ENCODE measurements at places on chromosomes 13 and 19.

- no peak for DNase-seq
Measured at GRCh38 chr13:21020581-21020980, 40.8 kb downstream of the LATS2 start.

DNA sequence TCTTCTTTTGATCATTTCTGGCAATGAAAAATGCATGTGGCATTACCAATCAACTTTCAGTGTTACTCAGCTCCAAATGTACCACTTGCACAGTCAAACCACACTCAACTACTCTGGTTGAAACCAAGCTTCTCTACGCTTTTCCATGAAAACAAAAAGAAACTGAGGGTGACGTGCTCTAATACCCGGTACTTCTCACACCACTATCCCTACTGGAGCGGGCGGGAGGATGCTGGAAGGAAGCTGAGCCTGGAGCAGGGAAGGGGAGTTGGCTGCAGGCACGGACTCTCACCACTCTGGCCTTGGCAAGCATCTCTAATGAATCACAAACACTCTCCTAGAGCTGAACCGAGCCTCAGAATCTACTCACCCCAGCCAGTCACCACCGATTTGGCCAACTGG lies 48.2 kb downstream of the STK24 start:
- no peak for DNase-seq

- no peak for DNase-seq
Measured at GRCh38 chr13:37539170-37539569, 59.4 kb downstream of the POSTN start.

GRCh38 chr19:6156033-6156432 lies 20.6 kb downstream of the ACSBG2 start:
- DNase-seq: no peak

DNA sequence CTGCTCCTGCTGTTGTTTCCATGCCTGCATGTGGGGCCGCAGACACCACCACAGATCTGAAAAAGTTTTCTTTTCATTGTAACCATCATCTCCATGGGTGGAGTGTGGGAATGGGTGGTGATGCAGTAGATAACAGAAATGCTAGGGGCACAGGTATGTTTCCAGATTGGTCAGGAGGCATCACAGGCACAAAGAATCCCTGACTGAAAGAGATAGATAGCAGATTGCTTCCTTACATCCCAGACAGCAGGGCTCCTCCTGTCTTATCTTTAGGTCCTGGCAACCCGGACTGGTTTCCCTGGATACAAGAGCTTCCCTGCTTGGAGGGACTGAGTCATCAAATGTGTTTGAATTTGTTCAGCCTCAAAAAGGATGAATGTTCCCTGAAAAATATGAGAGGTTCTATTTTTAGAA lies 1937.6 kb downstream of the PCDH9 start:
- no peak for DNase-seq

DNA sequence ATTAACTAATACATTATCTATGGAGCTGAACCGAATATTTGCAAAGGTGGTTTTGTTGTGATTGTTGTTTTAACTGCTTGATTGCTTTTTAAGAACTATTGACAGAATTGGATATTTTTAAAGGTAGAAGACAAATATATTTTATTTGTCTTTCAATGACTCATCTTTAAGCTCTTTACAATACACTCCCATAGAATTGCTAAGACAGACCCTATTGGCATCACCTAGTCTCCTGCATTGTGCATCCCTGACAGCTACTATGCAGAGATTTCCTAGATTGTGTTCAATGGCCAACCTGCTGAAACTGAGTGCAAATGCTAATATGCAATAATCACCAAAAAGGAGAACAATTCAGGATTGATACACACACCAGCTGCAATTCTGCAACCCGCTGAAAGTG lies 19.7 kb upstream of the SCEL start:
- DNase-seq: no peak

GRCh38 chr19:9799162-9799561 lies 19.7 kb downstream of the FBXL12 start:
- no peak for DNase-seq

GRCh38 chr19:51319649-51320279 lies 8.3 kb downstream of the IGLON5 start:
- DNase-seq: no peak

GRCh38 chr19:57302727-57303401 lies 17.4 kb upstream of the ZNF543 start:
- DNase-seq: no peak

GRCh38 chr19:50898018-50898417 lies 13.2 kb downstream of the KLK4 start:
- no peak for DNase-seq

DNA sequence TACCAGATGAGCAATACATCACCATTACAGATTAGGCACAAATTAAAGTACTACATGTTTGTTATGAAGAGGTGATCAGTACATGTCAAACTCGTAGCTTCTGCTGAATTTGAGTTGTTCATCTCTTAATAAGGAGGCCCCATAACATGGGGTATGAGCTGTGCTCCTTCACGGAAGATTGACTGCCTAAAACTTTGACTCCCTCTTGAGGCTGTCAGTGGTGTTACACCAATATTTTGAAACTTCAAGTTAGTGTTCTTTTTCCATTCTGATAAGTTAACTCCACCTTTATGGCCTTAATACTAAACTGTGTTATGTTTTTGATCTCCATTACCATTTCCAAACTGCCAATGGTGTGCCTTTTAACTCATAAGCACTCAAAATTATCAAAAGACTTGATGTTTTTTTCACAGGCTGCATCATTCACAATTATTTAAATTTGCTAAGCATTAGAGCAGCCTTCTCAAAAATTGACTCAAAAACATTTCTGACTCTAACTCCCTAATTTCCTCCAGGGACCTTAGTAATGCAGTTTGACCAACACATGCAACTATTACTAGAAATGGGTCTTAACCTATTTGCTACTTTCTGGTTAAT lies 1591.5 kb downstream of the PCDH9 start:
- no peak for DNase-seq

Data from stimulated activated CD4-positive, alpha-beta T cell treated with anti-CD3 and anti-CD28 coated beads, Interleukin-12 subunit alpha, Interleukin-12 subunit beta, amount 100 ng/mL, for 24 hours (primary cell).